ENCODE measurements at places on chromosomes 3 and 15.

DNA sequence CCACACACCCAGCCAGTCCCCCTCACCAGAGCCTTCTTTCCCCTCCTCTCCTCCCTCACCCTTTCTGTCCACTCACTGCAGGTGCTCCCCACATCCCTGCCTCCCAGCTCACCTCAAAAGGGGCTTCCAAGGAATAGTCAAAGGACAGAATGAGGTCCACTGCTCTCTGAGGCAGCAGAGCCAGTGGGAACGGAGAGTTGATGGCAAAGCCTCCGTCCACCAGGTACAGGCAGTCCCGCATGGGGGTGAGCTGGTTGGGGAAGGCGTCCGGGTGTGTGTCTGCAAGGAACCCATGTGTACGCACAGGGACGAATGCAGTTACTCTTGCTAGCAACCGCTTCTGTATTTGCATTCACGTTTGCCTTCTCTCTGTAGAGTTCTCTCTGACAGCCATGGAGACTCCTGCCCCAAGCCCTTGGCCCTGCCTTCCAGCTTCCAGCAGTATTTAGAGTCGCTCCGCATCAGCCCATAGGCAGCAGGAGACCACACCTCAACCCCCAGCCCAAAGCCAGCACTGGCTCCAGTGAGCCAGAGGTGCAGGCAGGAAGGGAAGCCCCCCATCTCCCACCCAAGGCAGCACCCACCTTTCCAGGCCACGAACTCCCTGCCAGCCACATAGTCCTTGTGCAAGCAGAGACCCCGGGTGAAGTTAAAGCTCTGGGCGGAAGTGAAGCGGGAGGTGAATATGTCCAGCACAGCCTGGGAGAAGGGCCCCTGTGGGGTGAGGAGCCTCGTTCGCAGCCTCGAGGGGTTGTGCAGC, 12.4 kb downstream of the PLA2G4F start:
- DNase-seq: no peak

DNA sequence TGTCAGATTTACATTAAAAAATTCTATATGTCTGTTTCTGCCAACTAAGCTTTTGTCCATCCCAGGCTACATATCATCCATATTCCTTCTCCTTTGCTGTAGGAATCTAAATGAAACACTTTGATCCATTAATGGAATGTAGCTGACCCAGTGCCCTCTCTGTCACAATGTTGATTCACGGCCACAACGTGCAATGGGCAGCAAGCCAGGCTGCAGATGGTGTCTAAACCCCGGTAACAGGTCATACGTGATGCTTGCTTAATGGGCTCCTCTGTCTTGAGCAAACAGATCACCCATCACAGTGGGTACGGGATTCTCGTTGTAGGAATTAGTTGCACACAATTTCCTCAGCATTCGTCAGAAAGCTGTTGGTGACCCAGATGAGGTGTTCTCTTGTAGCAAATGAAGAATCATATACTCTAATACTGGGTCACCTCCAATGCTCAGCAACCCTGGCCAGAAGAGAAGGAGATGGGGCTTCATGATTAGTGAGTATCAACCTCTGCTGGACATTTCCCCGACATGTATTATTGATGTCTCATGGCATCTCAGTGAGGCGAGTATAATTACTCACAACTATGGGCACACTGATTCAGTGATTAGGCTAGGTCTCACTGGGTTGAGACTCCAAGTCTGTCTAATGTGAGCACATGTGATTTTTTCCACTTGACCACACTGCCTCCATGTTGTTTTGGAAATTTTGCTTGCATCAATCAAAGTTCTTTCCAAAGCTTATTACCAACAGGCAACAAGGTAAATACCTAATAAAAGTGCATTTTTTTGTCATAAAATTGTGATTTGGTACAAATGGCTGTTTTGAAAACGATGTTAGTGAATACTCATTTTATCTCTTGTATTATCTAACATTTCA, 12.9 kb upstream of the DCBLD2 start:
- DNase-seq: no peak

DNA sequence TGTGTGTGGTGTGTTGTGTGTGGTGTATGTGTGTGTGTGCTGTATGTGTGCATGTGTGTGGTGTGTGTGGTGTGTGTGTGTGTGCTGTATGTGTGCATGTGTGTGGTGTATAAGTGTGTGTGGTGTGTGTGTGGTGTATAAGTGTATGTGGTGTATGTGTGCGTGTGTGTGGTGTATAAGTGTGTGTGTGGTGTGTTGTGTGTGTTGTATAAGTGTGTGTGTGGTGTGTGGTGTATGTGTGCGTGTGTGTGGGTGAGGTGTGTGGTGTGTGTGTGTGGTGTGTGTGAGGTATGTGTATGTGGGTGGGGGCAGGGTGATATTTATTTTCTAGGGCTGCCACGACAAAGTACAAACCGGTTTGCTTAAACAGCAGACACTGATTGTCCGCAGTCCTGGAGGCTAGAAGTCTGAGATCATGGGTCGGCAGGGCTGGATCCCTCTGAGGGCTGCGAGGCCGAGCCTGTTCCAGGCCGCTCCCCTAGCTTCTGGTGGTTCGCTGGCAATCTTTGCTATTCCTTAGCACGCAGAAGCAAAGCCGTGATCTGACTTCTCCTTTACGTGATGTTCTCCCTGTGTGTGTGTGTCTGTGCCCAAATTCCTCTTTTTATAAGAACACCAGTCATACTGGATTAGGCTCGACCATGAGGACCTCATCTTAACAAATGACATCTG, 160.2 kb downstream of the XXYLT1 start:
- no peak for DNase-seq

- no peak for DNase-seq
Observed at GRCh38 chr15:72174551-72175165, 22.9 kb downstream of the GRAMD2A start.

DNA sequence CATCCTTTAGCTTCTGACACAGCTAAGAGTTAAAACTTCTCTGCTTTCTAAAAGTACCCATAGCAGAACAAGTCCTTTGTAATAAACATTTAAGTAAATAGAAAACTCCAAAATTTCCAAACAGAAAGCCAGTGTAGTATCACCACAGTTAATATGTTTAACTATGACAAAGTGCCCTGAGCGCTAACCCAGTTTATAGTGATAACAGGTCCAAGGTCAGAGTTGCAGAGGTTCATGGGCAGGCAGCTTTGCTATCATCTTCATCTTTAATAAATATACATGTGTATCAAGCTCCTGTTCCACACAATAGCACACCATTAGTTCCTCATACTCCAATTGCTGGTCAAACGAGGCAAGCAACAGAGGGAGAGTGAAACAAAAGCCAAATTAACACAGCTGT, 12.4 kb upstream of the TOP2B start:
- DNase-seq: no peak

- DNase-seq: no peak
Observed at GRCh38 chr3:134517791-134518190, 31.9 kb downstream of the CEP63 start.

- no peak for DNase-seq
Observed at GRCh38 chr3:38275658-38276057, 6.4 kb upstream of the SLC22A14 start.

DNA sequence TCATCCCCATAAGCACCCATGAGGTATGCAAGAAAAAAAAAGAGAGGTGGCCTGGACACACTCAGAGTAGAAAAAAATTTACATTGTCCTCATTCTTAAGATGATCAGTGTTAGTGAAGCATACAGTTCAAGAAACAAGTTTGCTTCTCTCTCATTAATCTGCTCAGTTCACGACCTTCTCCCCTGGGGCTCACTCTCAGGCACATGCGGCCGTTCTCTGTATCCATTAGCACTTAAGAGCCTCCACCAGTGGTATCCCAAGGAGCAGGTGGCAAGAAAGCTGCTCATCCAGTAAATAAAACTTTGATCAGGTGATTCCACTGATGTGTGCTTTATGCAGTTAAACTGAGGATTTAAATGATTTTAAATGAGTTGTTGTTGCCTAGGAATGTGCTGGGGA, 57.4 kb downstream of the ARHGAP31 start:
- DNase-seq: no peak

- no peak for DNase-seq
Observed at GRCh38 chr3:42666577-42666998, 13.1 kb downstream of the ZBTB47 start.

All from effector memory CD8-positive, alpha-beta T cell (primary cell).